ENCODE measurements at places on chromosomes 16 and 17.

GRCh38 chr17:68820825-68821481 is 134.2 kb downstream of the ABCA8 start:
- no peak for DNase-seq

DNA sequence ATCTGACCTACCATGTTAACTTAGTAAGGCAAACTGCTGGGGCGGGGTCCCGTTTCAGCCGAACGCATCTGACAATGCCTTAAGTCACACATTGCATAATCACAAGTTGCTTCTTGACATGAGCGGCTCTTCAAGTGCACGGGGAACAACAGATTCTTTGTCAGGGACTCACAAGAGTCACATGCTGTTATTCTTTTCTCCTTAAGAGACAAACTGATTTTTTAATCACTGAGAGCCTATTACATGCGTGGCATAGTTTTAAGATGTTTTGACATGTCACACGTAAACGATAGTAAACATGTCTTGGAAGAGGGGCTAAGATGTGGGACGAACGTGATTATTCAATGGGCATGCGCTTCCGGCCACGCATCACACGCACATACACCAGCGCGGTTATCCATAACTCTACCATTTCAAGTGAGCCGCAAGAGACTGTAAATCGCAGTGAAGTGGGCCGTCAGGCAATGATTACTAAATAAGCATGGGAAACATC is 63.4 kb downstream of the ADCY9 start:
- no peak for DNase-seq

DNA sequence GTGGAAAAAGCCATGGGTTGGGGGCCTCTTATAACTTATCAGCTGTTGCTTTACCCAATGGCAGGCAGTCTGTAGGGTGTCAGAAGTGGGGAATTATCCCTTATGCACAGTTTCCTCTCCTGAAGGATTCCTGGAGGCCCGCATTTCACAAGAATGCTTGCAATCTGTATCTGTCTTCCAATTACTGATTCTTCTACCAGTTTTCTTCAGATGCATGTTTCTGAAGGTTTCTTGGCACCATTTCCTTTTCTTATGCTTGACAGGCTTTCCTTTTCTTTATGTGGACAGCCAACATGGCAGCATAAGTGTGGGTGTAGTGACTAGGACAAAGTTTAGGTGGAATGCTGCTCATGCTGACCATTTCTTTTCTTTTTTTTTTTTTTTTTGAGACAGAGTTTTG is 36.1 kb downstream of the MAP3K3 start:
- DNase-seq, result no peak

- no peak for DNase-seq
These were observed at the start of gene DPH1 for GRCh38 chr17:2029911-2030778. Gene DPH1 (plus strand): TSS chr17:2030153. CDS start chr17:2030170, 17 bp downstream.

GRCh38 chr17:50047488-50048126 is 8.3 kb upstream of the ITGA3 start:
- DNase-seq, result no peak

DNA sequence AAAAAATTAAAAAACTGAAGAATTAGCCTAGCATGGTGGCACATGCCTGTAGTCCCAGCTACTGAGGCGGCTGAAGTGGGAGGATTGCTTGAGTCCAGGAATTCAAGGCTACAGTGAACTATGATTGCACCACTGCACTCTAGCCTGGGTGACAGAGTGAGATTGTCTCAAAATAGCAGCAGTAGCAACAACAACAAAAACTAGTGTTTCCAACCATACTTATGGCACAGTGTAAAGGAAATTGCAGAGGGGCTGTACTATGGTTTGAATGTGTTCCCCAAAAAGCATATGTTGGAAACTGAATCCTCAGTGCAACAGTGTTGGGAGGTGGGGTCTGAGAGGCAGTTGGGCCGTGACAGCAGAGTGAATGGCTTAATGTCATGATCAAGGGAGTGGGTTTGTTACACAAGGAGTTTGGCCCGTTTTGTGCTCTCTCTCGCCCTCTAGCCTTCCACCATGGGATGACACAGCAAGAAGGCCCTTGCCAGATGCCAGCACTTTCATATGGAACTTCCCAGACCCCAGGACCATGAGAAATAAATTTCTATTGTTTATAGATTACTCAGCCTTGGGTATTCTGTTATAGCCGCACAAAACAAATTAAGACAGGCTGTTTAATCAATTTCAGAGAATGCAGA is 70.0 kb downstream of the PGS1 start:
- no peak for DNase-seq

GRCh38 chr17:20935740-20936139 is 107.1 kb downstream of the USP22 start:
- DNase-seq, result no peak

DNA sequence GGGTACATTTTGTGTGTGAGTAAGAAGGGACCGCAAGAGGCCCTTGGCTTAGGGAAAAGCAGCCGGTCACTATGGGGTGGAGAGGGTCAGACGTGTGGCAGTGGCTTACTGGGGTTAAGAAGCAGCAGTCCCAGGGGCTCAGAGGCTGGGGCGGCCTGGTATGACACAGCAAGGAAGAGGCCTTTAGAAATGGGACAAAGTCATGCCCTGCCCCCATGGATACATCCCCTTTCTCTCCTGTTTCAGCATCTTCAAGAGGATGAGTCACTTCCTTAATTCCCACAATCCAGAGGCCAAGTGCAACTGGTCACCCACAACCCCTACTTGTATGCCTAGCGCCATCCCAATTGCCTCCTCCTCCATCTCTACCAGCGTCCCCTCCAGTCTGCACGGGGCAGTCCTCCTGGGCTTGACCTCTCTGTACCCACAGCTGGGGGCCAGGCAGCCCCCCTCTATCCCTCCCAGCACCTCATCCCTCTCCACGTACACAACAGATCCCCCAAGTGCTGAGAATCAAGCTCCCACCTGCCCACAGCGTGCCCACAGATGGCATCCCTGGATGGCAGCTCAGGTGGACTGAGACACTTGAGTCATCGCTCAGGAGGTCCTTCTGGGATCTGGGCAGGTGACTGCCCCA is 6.9 kb upstream of the EFTUD2 start:
- DNase-seq, result no peak

- DNase-seq, result no peak
These were observed 200.2 kb downstream of the CCDC182 start for GRCh38 chr17:57544834-57545463.

DNA sequence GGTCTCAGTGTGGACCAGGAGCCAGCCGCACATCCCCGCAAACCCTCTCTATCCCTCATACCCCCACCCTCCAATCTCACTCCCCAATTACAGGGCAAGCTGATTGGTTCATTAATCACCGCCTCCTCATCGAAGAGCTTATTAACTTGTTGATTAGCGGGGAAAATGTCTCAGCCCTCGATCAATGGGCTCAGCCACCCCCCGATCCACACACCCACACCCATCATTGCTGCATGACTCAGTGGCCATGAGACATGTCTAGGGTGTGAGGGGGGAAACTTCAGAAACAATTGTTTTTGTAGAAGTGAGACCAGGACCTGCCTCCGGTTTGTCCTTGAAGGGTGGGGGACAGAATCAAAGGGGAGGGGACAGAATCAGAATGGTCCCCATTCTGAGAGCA is 2.5 kb upstream of the PYY start:
- DNase-seq, result no peak
